ENCODE measurements at places on chromosomes 4 and X. TPM values are rescaled to one million over a fixed set of nuclear protein-coding genes. Genes with fewer than 3 reads are reported as not detected.
A peak's percentile ranks its signal among the peaks of the same experiment; 100 is the strongest.

DNA sequence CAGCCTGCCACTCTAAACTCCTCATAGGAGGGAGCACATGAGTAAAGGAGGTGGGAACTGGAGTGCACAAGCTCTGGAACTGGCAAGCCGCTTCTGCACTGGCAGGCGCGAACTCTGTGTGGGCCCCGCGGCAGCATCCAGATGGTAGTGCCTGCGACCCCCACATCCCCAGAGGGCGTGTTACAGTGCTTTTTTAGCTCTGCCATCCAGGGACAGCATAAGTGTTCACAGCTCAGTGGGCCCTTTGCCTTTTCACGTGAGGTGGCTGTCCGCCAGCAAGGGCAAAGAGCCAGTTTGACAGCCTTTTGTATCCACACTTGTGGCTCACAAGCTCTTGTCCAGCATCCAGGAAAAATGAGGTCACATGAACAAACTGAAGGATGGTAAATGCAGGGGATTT, 581.6 kb upstream of the DIAPH2 start:
- DNase-seq, result peak; percentile 10

GRCh38 chrX:21725496-21725895, 32.4 kb downstream of the SMPX start:
- no peak for DNase-seq

GRCh38 chr4:72846280-72847111, 223.0 kb downstream of the COX18 start:
- no peak for DNase-seq

NAP1L5 gene
- 5.1 TPM for total RNA-seq

SMIM10 gene
- 7.1 TPM for total RNA-seq

TMEM255A gene
- under 0.01 TPM for total RNA-seq

GRCh38 chr4:158157412-158157811, 15.4 kb downstream of the GASK1B start:
- no peak for DNase-seq

C1QTNF7 gene
- total RNA-seq, result 0.72 TPM

GRIA2 gene
- under 0.01 TPM for total RNA-seq

DNA sequence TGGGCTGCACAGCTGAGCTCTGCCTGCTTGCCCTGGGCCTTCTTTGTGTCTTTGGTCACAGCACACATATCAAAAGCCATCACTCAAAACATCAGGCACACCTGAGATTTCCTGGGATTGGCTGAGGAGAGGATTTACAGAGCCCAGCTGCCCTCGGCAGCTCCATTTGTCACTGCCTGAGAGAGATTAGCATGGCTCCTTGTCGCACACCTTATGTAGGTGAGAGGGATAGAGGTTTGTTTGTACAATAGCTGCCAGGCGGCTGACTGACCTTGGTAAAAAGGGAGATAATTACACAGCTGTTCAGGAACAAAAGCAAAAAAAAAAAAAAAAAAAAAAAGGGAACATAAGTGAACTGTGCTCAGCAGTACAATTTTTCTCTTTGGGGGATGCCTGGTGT, 63.2 kb downstream of the MGST2 start:
- no peak for DNase-seq

DNA sequence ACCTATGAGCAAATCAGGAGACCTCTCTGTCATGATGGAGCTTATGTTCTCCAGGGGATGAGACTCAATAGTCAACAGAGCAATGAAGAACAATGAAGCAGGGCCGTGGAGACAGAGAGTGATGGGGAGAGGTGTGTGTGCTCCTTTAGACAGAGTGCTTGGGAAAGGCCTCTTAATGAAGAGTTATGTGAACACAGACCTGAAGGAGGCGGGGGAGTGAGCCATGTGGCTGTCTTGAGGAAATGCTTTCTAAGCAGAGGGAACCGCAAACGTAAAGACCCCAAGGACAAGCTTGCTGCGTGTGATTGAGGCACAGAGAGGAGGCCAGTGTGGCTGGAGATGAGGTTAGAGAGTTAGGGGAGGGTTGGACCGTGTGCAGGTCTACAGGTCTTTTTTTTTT, 53.1 kb downstream of the CHRNA9 start:
- no peak for DNase-seq

GRCh38 chr4:189445613-189446012, 495.1 kb upstream of the FRG1 start:
- DNase-seq, result no peak

LAP3 gene
- 137 TPM for total RNA-seq

- DNase-seq, result no peak
Measured at GRCh38 chr4:4217113-4217512, 9.6 kb downstream of the OTOP1 start.

DNA sequence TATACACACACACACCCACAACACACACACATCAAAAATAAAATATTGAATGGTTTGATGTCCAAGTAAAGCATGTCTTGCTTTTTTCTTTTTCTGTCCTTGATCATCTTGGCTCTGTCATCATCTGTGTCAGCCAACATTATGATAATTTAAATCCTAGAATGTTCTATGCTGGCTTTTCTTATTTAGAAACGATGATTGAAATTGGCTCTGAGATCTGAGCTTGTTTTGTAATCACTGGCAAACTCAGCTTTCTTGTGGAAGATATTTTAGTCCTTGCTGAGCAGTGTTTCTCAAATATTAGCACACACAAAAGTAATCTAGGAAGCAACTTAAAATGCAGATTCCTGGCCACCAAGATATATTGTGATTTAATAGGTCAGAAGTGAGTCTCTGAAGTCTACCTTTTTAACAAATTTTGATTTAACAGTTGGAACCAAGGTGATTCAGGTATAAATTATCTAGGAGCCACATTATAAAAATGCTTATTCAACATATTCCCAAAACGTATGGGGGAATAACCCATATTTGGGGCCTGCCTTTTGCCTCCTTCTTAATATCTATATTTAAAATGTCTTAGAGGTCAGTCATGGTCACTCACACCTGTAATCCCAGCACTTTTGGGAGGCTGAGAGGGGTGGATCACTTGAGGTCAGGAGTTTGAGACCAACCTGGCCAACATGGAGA, 24.0 kb upstream of the DSPP start:
- no peak for DNase-seq

NPNT gene
- 0.59 TPM for total RNA-seq

GRCh38 chrX:15216280-15216679, 53.6 kb downstream of the ASB9 start:
- DNase-seq, result no peak

H2BW2 gene
- total RNA-seq, result not detected

SHROOM3 gene
- 9.8 TPM for total RNA-seq

PPP1R3F gene
- 4.0 TPM for total RNA-seq

- no peak for DNase-seq
Measured at GRCh38 chrX:51296138-51296537, 36.5 kb upstream of the NUDT10 start.

- no peak for DNase-seq
Measured at GRCh38 chrX:13101441-13102139, 57.2 kb upstream of the FAM9C start.

- DNase-seq, result no peak
Measured at GRCh38 chr4:288891-289290, 16.4 kb downstream of the ZNF732 start.

SPANXN3 gene
- total RNA-seq, result not detected

- DNase-seq, result no peak
Measured at GRCh38 chrX:9958183-9958582, 9.0 kb upstream of the CLDN34 start.

DNA sequence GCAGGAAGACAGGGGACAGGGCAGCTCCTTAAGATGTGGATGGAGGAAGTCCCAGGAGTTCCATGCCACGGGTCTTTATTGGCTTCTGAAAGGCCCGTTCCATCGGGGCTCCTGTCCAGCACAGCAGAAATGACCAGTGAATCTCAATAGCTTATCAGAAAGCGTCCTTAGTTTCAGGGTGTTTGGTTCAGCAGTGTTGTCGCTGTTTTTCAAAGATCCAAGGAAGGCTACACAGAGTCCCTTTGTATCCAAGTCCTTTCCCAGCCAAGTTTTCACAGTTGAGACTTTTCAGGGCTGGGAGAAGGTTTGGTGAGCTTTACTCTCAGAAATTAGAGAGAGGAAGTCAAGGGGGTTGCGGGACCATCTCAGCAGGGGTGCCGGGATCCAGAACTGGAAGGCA, 5.0 kb upstream of the ZCCHC4 start:
- DNase-seq, result no peak

- peak; percentile 34 for DNase-seq
Measured at GRCh38 chr4:92299152-92299551, 4.6 kb upstream of the GRID2 start.

DNA sequence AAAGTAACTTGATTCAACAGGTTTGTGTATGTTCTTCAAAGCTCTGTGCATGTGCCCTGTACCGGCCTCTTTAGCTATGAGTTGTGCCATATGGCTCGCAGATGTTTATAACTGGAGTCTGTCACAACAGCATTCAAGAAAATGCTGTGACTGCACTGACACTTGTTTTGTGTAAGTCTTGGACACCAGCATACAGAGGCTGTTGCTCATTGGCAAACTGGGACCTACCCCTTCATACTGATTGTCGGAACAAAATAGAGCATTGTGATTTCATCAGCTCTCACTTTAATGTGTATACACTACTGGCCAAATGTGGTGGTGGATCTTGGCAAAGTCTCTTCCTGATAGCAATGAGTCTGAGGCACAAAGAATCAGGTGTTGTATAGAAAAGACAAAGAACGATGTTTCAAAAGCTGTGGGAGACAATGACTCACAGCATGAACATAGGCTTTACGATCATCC, 133.9 kb downstream of the EGF start:
- DNase-seq, result no peak

MID1 gene
- total RNA-seq, result 26.8 TPM

GRCh38 chr4:84722720-84723119, 139.8 kb downstream of the CDS1 start:
- DNase-seq, result no peak

DNA sequence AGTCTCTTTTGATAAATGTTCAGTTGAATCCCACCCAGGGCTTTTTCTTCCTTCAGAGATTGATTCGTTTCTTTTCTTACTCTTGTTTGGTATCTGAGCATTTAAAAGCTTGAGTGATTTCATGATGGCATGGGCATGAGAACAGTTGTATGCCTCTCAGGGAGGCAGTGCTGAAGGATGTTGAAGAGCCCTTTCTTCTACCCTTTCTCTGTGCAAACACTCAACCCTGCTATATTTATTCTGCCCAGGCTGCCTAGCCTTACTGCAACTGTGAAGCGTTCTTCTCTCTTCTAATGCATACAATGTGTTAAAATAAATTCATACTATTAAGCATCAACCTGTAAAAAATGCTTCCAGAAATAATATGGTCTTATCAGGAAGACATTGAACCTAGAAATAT, 367.6 kb upstream of the LCORL start:
- DNase-seq, result no peak

DNA sequence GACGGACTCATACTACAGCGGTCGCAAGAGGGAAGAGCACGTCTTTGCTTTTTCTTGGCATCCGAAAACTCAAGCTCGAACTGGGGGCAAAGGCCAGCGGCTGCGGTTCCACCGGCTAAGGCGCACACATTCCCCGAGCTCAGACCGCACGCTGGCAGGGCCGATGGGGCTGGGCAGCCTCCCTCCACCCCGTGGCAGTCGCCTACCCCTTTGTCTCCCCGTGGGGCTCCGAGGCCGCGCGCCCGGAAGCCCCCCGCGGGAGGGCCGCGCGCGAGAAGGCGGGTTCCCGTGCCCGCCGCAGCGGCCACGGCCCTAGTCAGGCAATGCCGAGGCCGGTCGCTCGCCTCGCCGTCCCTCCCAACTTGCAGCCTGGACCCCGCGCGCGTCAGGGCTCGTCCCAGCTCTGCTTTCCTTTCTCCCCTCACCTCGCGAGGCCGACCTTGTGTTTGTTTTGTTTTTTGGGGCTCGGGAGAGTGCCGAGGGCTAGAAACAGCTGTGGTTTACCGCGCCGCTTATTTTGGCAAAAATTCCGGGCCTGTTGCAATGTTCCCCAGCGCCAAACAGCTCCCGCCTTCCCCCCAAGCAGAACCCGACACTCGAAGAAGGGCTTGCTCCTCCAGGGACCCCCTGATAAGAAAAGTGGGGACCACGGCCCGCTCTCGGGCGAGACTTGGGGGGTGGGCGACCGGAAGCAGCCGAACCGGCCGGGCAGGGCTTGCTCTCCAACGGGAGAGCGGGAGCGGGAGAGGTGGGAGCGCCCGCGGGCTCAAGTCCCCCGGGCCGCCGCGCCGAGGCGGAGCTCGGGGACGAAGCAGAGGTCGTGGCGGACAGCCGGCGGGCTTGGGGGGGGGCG, 561 bp upstream of the N4BP2 start:
- DNase-seq, result peak; percentile 88

GRCh38 chr4:23945451-23946017, 55.7 kb upstream of the PPARGC1A start:
- no peak for DNase-seq

GPR173 gene
- total RNA-seq, result 2.2 TPM

DNA sequence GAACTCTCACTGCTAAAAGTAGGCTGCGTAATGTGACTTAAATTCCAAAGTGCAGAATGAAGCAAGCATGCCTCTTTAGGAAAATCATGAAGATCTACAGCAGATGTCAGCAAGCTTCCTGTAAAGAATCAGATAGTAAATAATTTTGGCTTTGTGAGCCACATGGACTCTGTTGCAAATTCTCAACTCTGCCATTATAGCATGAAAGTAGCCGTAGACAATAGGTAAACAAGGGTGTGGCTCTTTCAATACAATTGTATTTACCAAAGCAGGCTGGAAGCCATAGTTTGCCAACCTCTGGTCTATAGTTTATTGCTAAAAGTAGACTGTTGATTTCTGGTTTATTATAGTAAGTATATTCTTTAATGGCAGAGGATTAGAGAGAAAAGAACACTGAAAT, 80.3 kb upstream of the FAM9B start:
- DNase-seq, result no peak

GRCh38 chrX:34632384-34632783, 24.7 kb downstream of the TMEM47 start:
- DNase-seq, result no peak

DNA sequence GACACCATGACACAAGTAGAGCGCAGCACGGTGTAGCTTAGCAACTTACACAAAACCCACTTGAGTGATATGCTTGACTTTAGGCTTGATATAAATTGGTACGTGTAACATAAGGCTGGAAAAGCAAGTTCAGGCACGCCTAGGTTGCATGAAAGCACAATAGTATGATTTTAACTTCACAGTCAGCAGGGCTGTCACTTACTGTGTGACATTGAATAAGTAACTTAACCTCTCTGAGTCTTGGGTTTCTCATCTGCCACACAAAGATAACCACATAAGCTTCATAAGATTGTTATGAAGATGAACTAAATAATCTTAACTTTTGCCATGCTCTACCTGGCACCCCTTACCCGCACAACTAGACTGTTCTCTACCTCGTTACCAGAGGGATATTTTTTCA, 9.5 kb downstream of the SRD5A3 start:
- peak; percentile 36 for DNase-seq

RS1 gene
- not detected for total RNA-seq

Measured in osteoblast (primary cell).